ENCODE measurements at places on chromosomes 7 and 10. TPM values are rescaled to one million over a fixed set of nuclear protein-coding genes. Genes with fewer than 3 reads are reported as not detected.

The TSPAN13 gene
- total RNA-seq: 32.7 TPM

The MSMB gene
- total RNA-seq: not detected

DNA sequence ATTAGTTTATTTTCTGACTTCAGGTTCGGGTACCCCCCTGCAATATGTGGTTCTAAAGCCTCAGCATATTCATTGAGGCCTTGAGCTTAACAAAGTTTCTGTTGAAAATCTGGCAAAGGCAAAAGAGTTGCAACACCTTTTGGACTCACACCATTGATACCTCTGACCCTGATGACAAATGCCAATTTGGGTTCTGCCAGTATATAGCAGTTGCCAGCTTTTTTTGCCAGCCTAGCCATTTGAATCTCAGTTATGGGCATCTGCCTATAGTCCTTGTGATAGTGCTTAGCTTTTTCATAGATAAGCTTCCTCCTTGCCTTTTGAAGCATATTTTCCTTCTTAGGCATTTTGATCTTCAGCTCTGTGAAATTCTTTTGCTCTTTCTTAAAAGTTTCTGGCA is 31.9 kb downstream of the LIPJ start:
- DNase-seq: no peak
- no peak overlapping the region for H3K27ac ChIP-seq
- no peaks in the 10 kb centered on the region for H3K36me3 ChIP-seq
- no peaks in the 10 kb centered on the region for H3K27me3 ChIP-seq

DNA sequence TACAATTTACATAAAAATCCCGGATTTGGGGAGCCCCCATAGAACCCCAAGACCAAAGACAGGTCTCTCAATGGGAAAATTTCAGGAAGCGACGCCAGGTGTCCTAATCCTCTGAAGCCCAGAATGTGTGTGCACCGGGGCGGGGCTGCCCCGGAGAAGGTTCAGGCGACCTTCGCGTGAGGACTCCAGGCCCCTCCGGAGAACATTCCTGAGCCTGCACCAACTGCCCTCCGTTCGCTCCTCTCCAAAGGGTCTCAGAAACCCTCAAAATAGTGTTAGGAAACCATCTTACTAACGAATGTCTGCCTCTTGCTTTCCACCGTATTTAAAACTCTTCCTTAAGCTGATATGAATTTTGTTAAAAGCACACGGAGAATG is 78.5 kb upstream of the INSIG1 start:
- H3K36me3 ChIP-seq: no peaks in the 10 kb centered on the region
- no peak overlapping the region for H3K27ac ChIP-seq
- H3K27me3 ChIP-seq: no peaks in the 10 kb centered on the region
- H3K4me3 ChIP-seq: no peak overlapping the region
- peaks cover 31% of the 10 kb centered on the region for H3K4me1 ChIP-seq

DNA sequence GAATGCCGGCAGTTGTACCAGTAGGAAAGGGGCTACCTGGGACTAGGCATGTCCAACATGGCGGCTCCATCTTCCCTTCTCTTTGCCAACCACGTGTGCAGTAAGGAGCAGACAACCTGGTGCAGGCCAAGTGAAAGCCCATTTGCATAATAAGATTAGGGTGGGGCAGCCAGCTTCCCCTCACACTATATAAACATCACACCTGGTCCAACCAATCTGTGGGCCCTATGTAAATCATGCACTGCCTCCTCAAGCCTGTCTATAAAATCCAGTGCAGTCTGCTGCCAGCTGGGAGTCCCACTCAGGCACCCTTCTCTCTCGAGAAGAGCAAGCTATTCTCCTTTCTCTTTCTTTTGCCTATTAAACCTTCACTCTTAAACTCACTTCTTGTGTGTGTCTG is 429.3 kb downstream of the CALN1 start:
- no peak for DNase-seq
- H3K27me3 ChIP-seq: no peaks in the 10 kb centered on the region
- H3K4me1 ChIP-seq: peaks cover 7% of the 10 kb centered on the region
- H3K4me3 ChIP-seq: no peak overlapping the region
- no peaks in the 10 kb centered on the region for H3K36me3 ChIP-seq
